Activated CD4-positive, alpha-beta T cell treated with anti-CD3 and anti-CD28 coated beads, Interleukin-2, amount 50 U/mL, for 4 hours (primary cell): ENCODE measurements at places on chromosomes 1 and 21.
A peak's percentile ranks its signal among the peaks of the same experiment; 100 is the strongest.

GRCh38 chr1:214899908-214900460 lies 182.6 kb upstream of the KCNK2 start:
- no peak for DNase-seq

GRCh38 chr1:43349594-43350306 lies 9.0 kb upstream of the CDC20 start:
- DNase-seq = no peak

- no peak for DNase-seq
These were observed 2.1 kb downstream of the TESK2 start for GRCh38 chr1:45488666-45489377.

DNA sequence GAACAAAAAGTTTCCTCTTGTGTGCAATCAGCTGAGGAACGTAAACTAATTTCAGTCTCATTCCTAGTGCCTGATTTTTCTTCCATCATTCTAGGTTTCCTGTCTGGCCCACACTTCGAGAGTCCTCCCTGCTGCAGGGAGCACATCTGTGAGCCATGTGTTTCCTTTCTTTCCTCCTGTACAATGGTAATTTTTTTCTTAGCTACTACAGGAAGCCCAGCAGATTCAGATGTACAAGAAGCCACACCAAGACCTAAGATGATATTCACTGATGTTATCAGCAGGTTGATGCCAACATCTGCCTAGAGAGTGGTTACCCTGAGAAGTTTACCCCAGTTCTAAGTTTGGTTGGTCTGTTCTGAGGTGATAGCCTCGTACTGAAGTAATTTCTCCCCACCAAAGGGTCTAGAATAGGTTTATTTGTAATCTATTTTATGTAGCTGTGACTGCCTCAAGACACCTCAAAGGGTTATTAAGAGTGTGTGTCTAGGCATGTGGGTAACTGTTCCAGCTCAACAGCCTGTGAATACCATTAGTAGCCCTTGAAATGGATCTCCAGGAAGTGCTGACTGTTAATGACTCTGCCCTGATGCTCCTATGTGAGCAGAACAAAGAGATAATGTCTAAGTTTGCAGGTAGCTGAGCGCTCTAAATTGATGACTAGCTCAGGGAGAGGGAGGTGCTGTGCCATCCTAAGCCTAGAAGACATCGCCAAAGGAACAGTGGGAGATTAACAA lies 31.7 kb upstream of the CLDN14 start:
- no peak for DNase-seq

DNA sequence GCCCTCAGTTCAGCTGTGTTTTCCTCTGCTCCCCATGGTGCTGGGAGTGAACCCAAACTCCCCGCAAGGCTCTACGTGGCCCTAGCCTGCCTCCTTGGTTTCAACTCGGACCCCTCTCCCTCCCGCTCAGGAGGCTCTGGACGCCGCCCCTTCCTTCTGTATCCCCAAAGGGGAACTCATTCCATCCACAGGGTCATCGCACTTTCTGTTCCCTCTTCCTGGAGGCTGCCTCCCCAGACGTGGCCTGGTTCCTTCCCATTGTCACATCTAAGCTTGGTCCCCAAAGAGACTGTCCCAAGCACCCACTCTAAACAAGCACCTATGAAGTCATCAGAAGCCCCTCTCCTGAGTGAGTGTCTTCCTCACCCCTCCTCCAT lies 10.9 kb downstream of the KCNAB2 start:
- DNase-seq = no peak

GRCh38 chr1:238589843-238590435 lies 699.2 kb upstream of the ZP4 start:
- no peak for DNase-seq

DNA sequence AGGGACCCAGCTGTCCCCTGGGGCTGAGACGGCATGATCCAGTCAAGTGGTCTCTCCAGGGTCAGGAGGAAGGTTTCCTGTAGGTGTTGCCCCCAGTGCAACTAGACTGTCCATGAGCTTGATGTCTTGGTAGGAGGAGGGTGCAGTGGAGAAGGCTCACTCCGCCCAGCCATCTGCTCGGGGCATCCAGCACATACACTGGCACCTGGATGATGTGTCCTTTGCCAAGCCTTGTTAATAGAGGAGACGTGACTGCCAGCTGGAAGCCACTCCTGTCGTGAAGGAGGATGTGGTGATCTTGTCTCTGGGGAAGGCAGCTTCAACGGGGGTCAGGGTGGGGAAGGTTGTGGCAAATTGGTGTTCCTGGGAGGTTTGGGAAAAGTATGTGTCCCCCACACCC lies 6.2 kb downstream of the DISP3 start:
- no peak for DNase-seq

DNA sequence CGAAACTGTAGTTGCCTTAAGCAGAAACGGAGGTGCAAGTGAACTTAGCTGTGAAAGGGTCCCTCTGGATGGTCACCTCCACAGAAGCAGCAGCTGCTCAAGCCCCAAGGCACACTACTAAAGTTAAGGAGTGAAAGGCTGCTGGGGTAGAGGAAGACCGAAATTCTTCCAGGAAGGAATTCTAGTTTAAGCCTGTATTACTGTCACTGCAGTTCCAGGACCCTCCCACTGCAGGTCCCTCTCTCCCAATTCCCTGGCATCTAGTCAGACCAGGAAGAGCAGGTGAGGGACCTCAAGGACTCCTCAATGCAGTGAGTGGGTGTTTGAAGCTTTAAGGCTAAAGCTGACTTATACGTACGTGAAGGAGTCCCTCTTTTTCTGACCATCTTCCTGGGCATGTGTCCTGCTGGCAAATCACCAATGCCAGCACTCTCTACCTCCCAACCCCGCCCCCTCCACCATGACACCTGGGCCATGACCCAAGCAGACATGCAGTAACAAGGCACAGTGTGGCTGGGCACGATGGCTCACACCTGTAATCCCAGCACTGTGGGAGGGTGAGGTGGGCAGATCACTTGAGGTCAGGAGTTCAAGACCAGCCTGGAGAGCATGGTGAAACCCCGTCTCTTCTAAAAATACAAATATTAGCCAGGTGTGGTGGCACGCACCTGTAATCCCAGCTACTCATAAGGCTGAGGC lies 57.2 kb downstream of the TGFBR3 start:
- DNase-seq = no peak

DNA sequence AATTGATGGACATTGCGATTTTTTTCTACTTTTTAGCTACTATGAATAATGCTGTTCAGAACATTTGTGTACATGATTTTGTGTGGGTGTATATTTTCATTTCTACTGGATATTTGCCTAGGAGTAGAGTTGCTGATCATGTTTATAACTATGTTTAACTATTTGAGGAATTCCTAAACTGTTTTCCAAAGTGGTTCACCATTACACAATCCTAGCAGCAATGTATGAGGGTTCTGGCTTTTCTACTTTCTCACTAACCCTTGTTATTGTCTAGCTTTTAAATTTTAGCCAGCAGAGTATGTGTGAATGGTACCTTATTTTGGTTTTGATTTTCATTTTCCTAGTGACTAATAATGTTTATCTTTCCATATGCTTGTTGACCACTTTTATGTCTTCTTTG lies 86.2 kb downstream of the ATG4C start:
- no peak for DNase-seq

- no peak for DNase-seq
These were observed 15.4 kb downstream of the RBM34 start for GRCh38 chr1:235145639-235146038.

GRCh38 chr21:22804151-22804550 lies 1805.9 kb downstream of the NCAM2 start:
- DNase-seq = no peak

- DNase-seq = no peak
These were observed 390.0 kb downstream of the DISC1 start for GRCh38 chr1:232016616-232017015.

- DNase-seq = no peak
These were observed 92.5 kb downstream of the PBX1 start for GRCh38 chr1:164651351-164651951.

- DNase-seq = no peak
These were observed 18.4 kb downstream of the RIT1 start for GRCh38 chr1:155892796-155893195.

- DNase-seq = no peak
These were observed 4.2 kb downstream of the DOP1B start for GRCh38 chr21:36160850-36161178.

- no peak for DNase-seq
These were observed 1.7 kb downstream of the ZBTB18 start for GRCh38 chr1:244052728-244053312.

GRCh38 chr1:205356440-205357139 lies at the start of gene KLHDC8A:
TSS of gene KLHDC8A (minus strand) at chr1:205356922. CDS start at chr1:205343604, 13,318 bp downstream.
- DNase-seq = no peak

DNA sequence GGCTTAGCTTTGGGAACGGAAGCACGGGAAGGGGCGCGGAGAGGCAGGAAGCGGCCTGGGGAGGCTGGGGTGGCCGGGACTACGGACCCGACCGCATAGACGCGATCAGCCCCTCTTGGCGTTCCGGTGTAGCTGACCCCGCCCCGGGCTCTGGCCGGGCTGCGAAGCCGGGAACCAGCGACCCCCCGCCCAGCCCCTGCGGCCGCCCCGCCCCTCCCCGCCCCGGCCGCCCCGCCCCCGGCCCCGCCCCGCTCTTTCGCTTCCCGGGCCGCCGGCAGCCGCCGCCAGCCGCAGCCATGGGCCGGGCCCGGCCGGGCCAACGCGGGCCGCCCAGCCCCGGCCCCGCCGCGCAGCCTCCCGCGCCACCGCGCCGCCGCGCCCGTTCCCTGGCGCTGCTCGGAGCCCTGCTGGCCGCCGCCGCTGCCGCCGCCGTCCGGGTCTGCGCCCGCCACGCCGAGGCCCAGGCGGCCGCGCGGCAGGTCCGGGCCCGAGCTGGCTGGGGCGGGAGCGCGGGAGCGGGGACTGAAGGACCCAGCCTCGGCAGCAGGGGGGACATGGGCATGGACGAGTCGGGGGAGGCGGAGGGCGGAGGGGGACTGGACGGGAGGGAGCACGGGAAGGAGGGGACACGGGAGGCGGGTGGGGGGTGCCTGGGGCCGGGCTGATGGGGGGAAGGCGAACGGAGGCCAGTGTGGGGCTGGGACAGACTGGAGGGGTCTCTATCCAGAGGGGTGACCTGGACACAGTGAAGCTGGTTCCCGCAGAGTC lies at the start of gene SELENON:
Gene SELENON (plus strand): TSS at position 259 of the 768 bp plus-strand sequence. CDS start 38 bp downstream, at position 297.
- DNase-seq = no peak

GRCh38 chr1:222582099-222582774 lies 7.5 kb downstream of the TAF1A start:
- no peak for DNase-seq

- DNase-seq = no peak
These were observed 45.9 kb downstream of the SYT6 start for GRCh38 chr1:114107474-114108435.

GRCh38 chr1:202184750-202185460 lies 8.7 kb upstream of the LGR6 start:
- DNase-seq = peak; percentile 59

- no peak for DNase-seq
These were observed 247.6 kb downstream of the TM2D1 start for GRCh38 chr1:61477301-61477700.

DNA sequence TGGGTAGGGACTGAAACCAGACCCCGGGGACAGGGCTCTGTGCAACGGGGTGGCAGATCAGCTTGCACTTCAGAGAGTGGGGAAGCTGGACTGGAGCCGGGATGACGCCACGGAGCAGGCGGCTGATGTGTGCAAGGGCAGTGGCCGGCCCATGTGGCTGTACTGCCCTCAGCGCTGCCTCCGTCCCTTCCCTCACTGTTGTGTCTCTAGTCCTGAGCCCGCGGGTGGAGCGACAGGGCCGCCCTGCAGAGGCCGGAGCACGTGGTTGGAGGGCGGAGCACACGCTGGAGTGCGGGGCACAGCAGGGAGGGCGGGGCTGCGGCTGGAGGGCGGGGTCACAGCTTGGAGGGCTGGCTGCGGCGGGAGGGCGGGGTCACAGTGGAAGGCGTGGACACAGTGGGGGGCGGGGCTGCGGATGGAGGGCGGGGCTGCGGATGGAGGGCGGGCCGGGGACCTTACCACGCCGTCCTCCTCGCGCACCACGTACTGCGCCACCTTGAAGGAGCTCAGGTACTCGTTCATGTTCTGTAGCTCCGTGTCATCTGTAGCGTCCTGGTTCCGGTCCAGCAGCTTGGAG lies 52.4 kb downstream of the CHD5 start:
- DNase-seq = peak; percentile 62

- DNase-seq = no peak
These were observed 160.6 kb upstream of the USP24 start for GRCh38 chr1:55375617-55376258.

DNA sequence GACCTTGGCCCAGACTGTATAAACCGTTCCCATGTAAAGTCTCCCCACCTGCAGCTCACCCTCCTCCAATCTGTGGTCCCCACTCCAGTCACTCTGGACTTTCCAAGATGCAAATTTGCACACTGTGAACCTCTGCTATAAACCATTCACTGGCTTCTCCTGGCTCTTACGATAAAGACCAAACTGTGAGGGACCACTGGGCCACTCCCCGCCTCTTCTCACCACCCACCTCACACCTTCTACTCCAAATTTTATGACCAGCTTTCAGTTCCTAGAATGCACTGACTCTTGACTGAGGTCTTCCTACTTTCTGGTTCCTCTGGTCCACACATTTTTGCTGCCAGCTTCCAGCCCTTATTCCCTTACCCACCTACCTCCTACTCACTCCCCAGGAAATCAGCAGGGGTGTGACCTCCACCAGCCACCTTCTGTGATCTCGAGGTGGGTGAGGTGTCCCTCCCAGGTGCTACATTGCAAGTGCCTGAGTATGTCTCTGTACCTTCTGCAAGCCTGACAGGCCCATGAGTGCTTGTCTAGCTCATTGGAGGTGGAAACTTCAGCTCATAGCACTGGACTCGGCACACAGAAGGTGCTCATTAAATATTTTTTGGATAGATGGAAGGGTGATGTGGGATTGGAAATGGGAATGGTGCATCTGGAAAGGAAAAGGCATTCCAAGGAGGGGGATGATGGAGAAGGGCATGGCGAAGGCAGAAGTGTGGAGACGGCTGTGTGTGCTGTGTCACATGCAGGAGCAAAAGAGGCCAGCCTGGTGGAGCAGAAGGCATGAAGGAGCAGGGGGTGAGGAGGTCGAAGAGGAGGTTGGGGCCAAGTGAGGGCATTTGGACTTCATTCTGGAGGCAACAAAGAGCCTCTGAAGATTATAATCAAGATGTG lies 15.6 kb upstream of the CSF1 start:
- no peak for DNase-seq

- no peak for DNase-seq
These were observed 21.8 kb downstream of the ENAH start for GRCh38 chr1:225631021-225631663.

DNA sequence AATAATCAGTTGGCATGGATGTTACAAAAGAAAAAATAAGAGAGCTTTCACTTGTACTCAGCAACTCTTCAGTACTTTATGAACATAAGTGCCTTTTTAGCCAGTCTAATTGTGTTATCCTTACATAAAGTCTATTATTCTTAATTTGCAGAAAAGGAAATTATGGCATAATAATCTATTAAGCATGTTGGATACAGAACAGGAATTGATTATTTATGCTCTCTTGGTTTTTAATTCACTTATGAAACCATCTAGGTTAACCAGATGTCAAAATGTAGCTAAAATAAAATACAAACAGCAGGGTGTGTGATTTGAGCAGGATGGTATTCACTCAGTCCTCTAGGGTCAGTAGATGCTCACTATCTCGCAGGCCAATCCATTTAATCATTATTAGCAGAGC lies 79.7 kb downstream of the PLPPR5 start:
- DNase-seq = no peak

GRCh38 chr1:8390707-8391106 lies 72.8 kb downstream of the SLC45A1 start:
- DNase-seq = no peak
